CD4-positive, alpha-beta memory T cell (primary cell): ENCODE measurements at places on chromosomes 6 and 20.

- DNase-seq, result no peak
Observed at GRCh38 chr6:140849456-140849855, 1283.3 kb upstream of the GJE1 start.

GRCh38 chr6:112939563-112939962 is 592.4 kb downstream of the RFPL4B start:
- no peak for DNase-seq

GRCh38 chr20:62505337-62506045 is 29.7 kb upstream of the GATA5 start:
- no peak for DNase-seq

DNA sequence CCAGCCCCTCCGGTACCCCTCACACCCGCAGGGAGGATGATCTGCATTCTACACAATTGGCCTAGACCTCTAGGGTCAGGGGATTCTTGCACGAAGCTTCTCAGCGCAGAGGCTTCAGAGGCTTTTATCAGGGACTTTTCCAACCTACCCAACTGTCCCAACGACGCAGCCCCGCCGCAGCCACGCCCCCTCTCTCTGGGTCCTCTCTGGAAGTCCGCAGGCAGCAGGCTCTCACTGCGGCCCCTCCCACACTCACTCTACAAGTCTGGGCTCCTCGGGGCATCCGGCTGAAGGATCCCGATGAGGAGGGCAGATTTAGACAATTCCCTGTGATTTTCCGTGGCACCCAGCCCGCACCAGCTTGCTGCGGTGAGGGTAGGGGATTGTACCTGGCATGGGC is 227.7 kb upstream of the RNF24 start:
- DNase-seq, result no peak

DNA sequence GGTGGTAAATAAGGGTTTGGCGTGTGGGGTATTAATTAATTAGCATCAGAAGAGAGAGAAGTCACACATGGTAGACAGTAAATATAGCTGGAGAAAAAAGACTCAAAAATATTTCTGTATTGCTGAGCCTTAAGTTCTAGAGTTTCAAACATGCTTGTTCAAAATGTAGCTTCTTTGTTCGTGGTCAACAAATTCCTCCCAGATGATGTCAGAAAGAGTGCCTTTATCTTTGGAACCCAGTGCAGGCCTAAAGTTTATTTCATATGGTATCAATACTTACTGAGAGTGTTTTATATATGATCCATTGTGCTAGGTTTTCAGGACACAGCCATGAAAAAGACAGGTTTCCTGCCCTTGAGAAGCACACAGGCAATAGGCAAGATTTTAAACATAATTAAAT is 18.3 kb downstream of the MARCKS start:
- DNase-seq, result no peak

DNA sequence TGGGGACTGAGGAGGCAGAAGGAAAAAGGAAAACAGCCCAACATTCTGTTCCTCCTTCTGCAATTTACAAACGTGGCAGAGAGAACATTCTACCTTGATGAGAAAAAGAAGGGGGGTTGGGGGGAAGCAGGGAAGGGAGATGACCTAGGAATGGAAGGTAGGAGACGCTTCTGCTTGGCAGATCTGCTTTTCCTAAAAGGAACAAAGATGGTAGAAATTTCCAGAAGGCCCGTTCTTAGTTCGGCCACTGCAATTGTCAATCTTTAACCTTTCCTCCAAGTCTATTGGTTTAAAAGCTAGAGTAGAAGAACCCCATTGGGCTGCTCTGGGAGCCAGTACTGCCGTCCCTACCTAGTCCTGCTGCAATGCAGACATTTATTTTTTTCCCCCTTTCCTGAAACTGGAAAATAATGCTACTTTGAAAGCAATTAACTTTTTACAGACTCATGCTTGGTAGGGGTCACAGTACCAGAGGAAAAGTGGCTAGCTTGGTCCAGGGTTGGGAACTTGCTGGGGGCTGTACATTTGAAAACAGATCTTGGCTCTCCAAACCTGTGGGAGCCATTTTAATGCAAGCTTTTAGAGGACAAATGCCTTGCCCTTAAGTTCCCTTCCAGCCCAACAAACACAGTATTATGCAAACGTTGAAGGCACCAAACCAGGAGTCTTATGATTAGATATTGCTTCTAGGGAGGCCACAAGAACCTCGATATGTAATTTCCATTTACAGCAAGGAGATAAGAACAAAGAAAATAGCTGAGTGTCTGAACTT is 2.6 kb downstream of the ZMYND8 start:
- no peak for DNase-seq
